ENCODE measurements at places on chromosomes 12 and 14.

DNA sequence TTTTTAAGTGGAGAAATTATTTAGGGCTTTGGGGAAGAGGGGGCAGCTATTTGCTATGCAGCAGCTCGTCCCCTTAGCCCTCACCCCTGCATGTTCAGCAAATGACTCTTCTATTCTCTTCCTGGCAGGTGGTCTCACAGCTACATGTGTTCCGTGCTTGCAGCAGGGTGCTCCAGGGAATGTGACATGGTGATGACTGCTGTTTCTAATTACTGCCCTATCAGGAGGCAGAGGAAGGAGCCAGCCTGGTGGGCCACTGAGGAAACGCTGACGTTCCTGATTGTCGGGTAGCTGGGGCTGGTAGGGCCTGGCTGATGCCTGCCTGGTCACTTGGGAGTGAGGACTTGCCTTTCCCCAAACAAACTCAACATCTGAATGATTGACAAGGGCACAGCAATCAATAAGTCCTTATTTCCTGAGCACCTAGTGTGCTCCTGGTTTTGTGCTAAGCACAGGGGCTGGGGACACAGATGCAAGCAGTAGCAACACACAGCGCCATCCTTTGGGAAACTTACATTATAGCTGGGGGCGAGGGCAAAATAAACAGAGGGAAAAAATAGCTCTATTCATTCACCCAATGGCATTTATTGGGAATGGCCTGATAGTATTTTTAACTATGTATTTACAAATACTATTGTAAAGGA, 377.8 kb downstream of the FUT8 start:
- no peak for DNase-seq

- no peak for DNase-seq
These were observed 18.0 kb upstream of the PLEKHG3 start for GRCh38 chr14:64686282-64686615.

- no peak for DNase-seq
These were observed 694.8 kb upstream of the MIS18BP1 start for GRCh38 chr14:45947830-45948229.

- DNase-seq, result no peak
These were observed 37.6 kb downstream of the ACADS start for GRCh38 chr12:120763250-120763649.

- DNase-seq, result no peak
These were observed 690.3 kb downstream of the AACS start for GRCh38 chr12:125755512-125755911.

DNA sequence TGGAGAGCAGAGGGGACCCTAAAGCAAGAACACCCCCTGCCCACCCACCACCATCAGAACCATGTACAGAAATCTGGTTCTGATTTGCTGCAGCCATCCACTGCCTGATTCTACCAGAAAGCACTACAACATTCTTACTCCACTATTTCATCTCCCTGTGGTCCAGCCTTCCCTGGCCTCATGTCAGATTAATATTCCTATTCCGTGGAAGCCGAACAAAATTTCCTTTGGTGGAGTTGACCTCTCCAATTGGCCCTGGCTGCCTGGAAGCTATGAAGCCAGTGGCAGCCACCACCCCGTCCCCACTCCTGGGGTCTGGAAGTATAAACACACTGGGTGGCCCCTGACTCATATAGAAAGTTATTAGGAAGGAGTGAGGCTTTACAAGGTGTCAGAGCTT, 60.2 kb downstream of the ANO2 start:
- DNase-seq, result no peak

- DNase-seq, result no peak
These were observed 930.4 kb downstream of the NRXN3 start for GRCh38 chr14:79100578-79100977.
